Transverse colon (tissue), 4 donors: ENCODE measurements at places on chromosomes 2 and 18. TPM values are rescaled to one million over a fixed set of nuclear protein-coding genes. Genes with fewer than 3 reads are reported as not detected.

Gene APCDD1
- total RNA-seq: 10.0 TPM

Gene MC2R
- not detected for total RNA-seq

GRCh38 chr2:99863236-99863902 is 279.0 kb downstream of the AFF3 start:
- H3K36me3 ChIP-seq: no peaks in the 10 kb centered on the region
- H3K27me3 ChIP-seq: no peaks in the 10 kb centered on the region
- H3K27ac ChIP-seq: no peak overlapping the region
- no peak for DNase-seq
- H3K4me1 ChIP-seq: no peaks in the 10 kb centered on the region
- no peak overlapping the region for H3K4me3 ChIP-seq

GRCh38 chr2:421406-421805 is 133.5 kb upstream of the ALKAL2 start:
- no peak overlapping the region for H3K27ac ChIP-seq
- no peaks in the 10 kb centered on the region for H3K4me1 ChIP-seq
- no peak for DNase-seq
- no peaks in the 10 kb centered on the region for H3K36me3 ChIP-seq
- H3K27me3 ChIP-seq: no peaks in the 10 kb centered on the region

Gene GREB1L
- total RNA-seq: 1.1 TPM

DNA sequence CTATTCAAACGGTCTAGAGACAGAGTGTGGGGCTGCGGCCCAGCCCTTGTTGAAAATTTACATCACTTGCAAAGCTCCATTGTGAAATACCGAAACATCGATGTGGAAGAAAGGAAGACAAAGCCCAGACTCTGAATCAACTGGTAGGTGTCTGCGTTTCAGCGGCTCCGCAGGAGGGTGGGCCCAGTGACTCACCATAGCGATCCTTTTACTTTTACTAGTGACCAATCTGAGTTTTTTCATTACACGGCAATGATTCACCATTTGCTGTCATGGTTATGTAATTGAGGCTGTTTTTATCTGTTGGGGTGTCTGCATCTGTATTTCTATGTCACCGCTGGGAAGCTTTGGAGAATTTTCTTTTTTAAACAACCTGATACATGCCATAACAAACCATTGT is 66.6 kb upstream of the ODC1 start:
- no peak overlapping the region for H3K27ac ChIP-seq
- no peak overlapping the region for H3K4me3 ChIP-seq
- no peaks in the 10 kb centered on the region for H3K36me3 ChIP-seq
- H3K4me1 ChIP-seq: no peaks in the 10 kb centered on the region

Gene SCN2A
- total RNA-seq: 0.14 TPM

DNA sequence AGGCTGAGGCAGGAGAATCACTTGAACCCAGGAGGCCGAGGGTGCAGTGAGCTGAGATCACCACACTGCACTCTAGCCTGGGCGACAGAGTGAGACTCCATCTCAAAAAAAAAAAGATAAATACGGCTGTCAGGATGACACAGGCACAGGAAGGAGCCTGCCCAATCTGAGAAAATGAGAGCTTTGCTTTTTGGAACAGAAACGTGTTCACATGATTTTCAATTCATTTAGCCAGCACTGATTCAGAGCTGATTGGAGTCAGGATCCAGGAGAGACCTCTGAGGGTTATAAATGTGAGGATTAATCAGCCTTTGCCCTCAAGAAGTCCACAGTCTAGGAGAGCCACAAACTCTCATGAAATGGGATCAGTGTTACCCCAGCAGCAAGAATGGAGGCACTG is 6.9 kb upstream of the SMAD7 start:
- no peaks in the 10 kb centered on the region for H3K36me3 ChIP-seq
- no peaks in the 10 kb centered on the region for H3K27me3 ChIP-seq
- H3K4me1 ChIP-seq: peaks cover 17% of the 10 kb centered on the region
- no peak overlapping the region for H3K4me3 ChIP-seq
- no peak for DNase-seq
